Stimulated activated CD8-positive, alpha-beta memory T cell treated with anti-CD3 and anti-CD28 coated beads, Interleukin-4, amount 100 ng/mL, for 4 hours (primary cell): ENCODE measurements at places on chromosomes 12 and 14.

DNA sequence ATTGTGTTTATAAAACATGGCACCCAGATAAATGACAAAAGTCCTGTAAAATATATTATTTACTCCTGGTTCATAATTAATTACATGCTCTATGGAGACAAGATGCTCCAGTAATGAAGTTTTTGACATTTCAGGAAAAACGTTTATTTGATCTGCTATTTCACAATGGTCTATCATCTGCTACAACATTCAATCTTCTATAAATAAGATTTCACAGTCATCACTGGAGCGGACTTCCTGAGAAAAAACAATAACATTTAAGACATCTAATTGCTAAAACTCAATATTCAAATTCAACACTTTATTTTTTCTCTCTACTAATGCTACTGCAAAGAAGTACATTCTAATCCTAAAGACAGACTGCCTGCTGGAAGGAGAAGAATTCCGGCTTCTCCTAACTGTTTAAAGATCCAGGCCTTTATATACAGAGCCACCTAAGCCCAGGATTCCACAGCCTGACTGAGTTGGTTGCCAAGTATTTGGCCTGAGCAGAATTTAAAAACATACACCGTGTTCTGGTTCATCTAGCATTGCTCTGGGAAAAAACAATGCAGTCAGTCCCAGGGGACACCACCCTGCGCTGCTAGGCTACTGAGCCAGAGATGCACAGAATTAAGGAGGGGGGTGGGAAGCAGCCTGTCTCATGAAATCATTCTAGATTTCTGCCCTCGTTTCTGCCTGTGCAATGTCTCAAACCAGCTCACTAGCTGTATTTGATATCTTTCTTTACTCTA lies 58.0 kb downstream of the TMTC1 start:
- DNase-seq: no peak

DNA sequence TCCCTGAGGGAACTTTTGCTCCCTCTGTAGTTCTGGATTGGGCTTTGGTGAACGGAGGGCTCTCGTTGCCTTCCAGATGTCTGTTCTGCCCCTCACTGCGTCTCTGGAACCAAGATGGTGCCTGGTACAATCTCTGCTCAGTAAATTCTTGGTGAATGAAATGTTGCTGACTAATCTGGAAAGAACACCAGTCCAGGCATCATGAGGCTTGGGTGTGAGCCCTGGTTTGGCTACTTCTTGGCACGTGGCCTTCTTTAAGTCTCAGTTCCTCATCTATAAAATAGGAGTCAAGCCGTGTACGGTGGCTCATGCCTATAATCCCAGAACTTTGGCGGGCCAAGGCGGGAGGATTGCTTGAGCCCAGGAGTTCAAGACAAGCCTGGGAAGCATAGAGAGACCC lies 4.3 kb downstream of the HHIPL1 start:
- no peak for DNase-seq

GRCh38 chr14:101354726-101355125 lies 206.6 kb upstream of the DIO3 start:
- no peak for DNase-seq

DNA sequence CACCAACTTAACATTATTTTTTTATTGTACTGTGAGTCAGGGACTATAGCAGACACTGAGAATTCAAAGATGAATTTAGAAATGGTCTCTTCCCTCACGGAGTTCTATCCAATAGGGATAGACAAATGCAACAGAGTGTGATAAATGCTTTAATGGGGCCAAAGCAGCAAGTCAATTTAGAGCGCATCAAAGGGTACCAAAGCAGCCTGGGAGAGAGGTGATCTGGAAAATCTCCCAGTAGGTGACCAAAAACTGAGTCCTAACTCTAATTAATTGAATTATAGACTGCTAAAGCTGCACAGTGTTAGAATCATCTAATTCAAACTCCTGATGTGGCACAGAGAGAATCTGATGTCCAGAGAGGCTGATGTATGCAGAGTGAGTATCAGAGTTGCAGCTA lies 2.6 kb downstream of the LIN7A start:
- DNase-seq: no peak

- no peak for DNase-seq
Observed at GRCh38 chr12:121214855-121215745, 5.2 kb downstream of the P2RX4 start.

GRCh38 chr12:117342682-117343081 lies 18.7 kb downstream of the NOS1 start:
- no peak for DNase-seq

DNA sequence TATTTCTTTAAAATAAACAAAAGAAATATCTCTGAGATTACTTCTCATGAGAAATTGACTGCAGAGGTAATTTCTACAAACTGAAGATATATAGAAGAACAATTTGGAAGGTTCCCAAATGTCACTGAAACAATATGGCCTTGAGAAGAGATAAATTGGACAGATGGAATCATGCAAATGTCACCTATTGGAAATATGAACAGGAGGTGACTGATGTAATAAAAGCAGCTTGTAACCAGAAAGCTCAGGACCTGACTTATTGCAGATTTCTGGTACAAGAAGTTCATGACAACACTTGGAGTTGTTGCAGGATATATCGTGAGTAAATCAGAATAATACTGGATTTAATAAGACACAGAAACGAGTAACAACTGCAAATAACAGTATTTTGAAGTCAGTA lies 93.3 kb upstream of the TRHDE start:
- no peak for DNase-seq
